Liver (tissue), 10 donors: ENCODE measurements at places on chromosomes 2 and 18. TPM values are rescaled to one million over a fixed set of nuclear protein-coding genes. Genes with fewer than 3 reads are reported as not detected.

SCN2A gene
- 0.33 TPM for total RNA-seq

AGFG1 gene
- total RNA-seq = 49.7 TPM

SLC8A1 gene
- 14.3 TPM for total RNA-seq

- H3K4me3 ChIP-seq = no peak overlapping the region
- no peaks in the 10 kb centered on the region for H3K27me3 ChIP-seq
- peak; percentile 69 for DNase-seq
- peaks cover 40% of the 10 kb centered on the region for H3K4me1 ChIP-seq
Measured at GRCh38 chr2:96832754-96833507, 10.9 kb downstream of the ANKRD23 start.

DNA sequence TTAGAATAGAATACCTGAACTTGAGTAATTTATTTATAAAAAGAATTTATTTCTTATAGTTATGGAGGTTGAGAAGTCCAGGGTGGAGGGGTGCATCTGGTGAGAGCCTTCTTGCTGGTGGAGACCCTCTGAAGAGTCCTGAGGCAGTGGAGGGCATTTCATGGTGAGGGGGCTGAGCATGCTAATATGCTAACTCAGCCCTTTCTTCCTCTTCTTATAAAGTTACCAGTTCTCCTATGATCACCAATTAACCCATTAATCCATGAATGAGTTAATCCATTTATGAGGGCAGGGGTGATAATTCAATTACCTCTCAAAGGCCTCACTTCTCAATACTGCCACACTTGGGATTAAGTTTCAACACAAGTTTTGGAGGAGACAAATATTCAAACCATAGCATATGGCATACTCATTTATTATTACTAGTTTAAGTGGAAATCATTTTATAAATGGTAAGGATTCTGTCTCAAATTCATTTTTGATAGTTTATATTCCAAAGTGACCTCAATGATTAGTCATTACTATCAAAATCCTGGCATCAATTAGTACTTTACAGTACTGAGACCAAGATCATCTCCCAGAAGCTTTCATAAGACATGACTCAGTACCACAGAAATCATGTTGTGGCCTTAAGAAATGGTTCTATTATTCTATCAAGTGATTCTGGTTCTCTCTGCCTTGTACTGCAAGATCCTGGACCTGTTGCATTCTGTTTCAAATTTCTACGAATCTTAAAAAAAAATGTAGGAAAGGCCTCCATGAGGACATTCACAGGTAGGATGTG, 5.5 kb downstream of the ZNF396 start:
- H3K4me1 ChIP-seq = peaks cover 5% of the 10 kb centered on the region
- no peak for DNase-seq
- H3K27ac ChIP-seq = no peak overlapping the region
- no peak overlapping the region for H3K4me3 ChIP-seq
- H3K36me3 ChIP-seq = no peaks in the 10 kb centered on the region
- no peaks in the 10 kb centered on the region for H3K27me3 ChIP-seq

- H3K4me1 ChIP-seq = no peaks in the 10 kb centered on the region
- H3K27ac ChIP-seq = no peak overlapping the region
- no peaks in the 10 kb centered on the region for H3K27me3 ChIP-seq
- DNase-seq = no peak
- no peak overlapping the region for H3K4me3 ChIP-seq
- H3K36me3 ChIP-seq = no peaks in the 10 kb centered on the region
Measured at GRCh38 chr2:147149575-147150240, 695.1 kb upstream of the ACVR2A start.

DNA sequence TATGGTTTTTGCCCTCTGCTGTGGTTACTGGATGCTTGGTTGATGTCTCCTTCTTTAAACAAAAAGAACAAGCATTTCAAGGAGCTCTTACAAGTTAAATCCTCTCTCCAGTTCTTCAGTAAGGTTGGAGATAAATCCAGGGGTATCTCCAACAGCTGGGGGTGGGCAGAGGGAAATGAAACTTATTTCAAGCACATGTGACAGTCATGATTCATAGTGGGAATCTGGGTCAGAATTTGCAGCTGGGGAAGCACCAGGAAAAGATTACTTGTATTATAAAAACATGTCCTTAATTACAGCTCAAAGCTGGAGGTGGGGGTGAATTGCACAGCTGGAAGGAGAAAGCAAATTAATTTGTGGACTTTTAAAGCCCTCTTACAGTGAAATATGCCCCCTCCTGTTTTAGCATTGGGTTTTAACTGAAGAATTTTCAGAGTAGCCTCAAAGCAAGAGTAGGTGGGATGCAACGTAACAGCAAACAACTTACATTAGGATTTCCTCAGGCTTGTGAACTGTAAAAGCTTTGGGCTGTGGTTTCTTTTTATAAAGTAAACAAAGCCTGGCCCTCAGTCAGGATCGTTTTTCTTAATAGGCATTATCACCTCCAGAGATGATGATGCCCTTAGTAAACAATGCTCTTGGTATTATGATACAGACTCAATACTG, 596.4 kb downstream of the NYAP2 start:
- H3K27me3 ChIP-seq = no peaks in the 10 kb centered on the region
- H3K4me1 ChIP-seq = no peaks in the 10 kb centered on the region
- no peak for DNase-seq
- H3K4me3 ChIP-seq = no peak overlapping the region
- H3K27ac ChIP-seq = no peak overlapping the region

DNA sequence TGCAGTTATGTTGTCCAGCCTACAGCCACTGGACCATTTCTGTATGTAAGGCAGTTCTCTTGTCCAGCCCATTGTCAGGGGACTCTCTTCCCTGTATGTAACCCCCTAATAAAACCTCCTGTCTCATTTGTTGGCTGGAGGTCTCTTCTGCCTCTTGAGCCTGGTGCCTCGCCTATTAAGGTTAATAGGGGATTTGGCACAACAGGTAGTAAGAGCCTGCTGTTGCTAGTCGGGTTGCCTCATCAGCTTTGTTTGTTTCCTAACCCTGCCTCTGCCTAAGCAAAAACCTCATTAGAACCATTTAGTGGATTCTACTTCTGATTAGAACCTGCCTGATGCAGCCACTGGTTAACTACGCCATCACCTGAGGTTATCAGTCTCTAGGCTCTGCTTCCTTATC, 62.2 kb upstream of the STPG4 start:
- no peaks in the 10 kb centered on the region for H3K27me3 ChIP-seq
- H3K4me1 ChIP-seq = peaks cover 52% of the 10 kb centered on the region
- H3K27ac ChIP-seq = no peak overlapping the region

DNA sequence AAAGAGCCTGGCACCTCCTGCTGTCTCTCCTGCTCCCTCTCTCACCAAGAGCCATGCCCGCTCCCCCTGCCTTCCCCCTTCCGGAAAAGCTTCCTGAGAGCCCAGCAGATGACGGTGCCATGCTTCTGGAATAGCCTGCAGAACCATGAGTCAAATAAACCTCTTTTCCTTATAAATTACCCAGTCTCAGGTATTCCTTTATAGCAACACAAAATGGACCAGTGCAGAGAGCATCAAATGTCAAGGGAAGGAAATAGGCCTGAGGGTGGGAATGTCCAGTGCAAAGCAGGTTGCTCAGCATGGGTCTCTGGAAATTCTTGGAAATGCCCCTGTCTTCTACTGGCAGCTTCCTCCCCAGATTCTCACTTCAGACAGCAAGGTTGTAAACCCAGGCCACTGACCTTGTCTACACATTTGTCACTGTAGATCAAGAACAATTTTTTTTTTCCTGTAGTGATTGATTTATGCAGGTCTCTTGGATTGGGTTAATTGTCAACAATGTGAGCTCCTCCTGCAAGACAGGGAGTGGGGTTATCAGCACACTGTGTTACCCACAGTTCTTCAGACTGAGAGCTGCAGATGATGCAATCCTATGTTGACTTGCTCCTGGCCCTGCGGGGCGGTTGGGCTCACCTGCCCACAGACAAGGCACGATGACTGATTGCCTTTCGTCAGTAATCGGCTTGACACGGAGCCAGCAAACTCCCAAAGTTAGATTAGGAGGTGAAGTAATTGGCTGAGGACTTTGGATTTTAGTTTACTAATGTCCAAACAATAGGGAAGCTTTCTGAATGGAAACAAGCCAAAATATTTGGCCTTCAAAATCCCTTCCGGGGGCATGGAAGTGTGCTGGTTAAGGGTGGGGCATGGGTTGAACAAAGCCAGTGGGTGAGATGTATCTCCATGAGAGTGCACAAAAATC, 5.4 kb upstream of the BOD1L2 start:
- peaks cover 13% of the 10 kb centered on the region for H3K4me1 ChIP-seq
- H3K36me3 ChIP-seq = no peaks in the 10 kb centered on the region
- DNase-seq = peak; percentile 74
- peak overlapping the region; percentile 32 for H3K27ac ChIP-seq
- H3K4me3 ChIP-seq = no peak overlapping the region

GRCh38 chr2:50785816-50786215, 246.1 kb downstream of the NRXN1 start:
- H3K27ac ChIP-seq = no peak overlapping the region
- H3K4me1 ChIP-seq = no peaks in the 10 kb centered on the region
- no peaks in the 10 kb centered on the region for H3K27me3 ChIP-seq
- H3K36me3 ChIP-seq = no peaks in the 10 kb centered on the region
- DNase-seq = no peak
